ENCODE measurements at places on chromosomes 12 and 14. TPM values are rescaled to one million over a fixed set of nuclear protein-coding genes. Genes with fewer than 3 reads are reported as not detected.
A peak's percentile ranks its signal among the peaks of the same experiment; 100 is the strongest.

DNA sequence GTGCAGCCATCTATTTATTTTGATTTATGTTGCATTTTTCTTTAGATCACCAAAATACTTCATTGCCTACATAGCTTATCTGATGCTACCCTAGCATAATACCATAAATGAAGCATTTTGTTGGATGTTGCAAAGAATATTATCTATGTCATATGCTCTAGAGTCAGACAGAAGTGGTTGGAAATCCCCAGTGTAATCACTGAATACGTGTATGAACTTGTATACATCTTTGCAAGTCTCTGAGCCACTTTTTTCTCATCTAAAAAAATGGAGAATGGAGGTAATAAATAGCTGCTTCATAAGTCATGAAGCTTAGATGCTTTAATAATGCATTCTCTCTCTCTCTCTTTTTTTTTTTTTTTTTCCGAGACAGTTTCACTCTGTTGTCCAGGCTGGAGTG lies 18.5 kb downstream of the EVL start:
- ATAC-seq: no peak

- no peak for ATAC-seq
These were observed 19.7 kb downstream of the GDF11 start for GRCh38 chr12:55762646-55763045.

The MYO1A gene
- 5.1 TPM for total RNA-seq

GRCh38 chr12:113149361-113150150 lies at the start of gene CFAP73:
Gene CFAP73, plus strand, starts transcription at chr12:113149724. Its CDS starts 134 bp downstream, at chr12:113149858.
- no peak for ATAC-seq

The CRY1 gene
- total RNA-seq: 14.6 TPM

DNA sequence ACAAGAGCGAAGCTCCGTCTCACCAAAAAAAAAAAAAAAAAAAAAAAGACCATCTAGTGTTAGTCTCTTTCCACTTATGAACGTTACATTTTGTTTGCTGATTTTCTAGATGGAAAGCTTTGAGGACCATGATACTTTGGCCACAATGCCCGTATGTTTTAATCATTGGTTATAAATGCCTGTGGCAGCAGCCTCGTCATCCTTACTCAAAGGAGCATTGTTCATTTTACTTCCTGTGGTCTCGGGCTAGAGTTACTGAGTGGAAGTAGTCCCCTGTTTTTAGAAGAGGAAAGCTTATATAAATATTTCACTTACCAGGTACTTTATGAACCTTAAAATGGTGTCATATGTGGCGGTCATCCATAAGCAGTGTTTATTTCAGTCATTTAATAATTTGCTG lies 359.9 kb downstream of the AEBP2 start:
- ATAC-seq: peak; percentile 48

The TMEM229B gene
- 0.71 TPM for total RNA-seq

DNA sequence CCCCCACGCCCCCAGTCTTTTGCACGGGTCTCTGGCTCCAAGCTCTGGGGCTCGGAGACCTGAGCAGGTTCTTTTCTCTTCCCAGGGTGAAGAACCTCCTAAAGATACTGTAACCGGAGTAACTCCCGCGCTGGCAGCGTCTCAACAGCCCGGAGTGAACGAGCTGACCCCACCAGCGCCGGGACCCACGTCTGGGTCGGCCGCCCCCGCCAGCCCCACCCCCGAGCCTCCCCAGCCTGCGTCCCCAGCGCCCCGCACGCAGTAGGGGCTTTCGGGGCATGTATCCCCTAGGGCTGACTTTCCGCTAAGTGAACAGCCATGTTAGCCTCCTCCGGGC lies 858 bp downstream of the SLC35F4 start:
- ATAC-seq: no peak

The CMA1 gene
- total RNA-seq: 0.80 TPM

The CCDC85C gene
- 2.8 TPM for total RNA-seq

GRCh38 chr14:104188727-104189400 lies 50.5 kb downstream of the KIF26A start:
- ATAC-seq: no peak

The BIN2 gene
- total RNA-seq: 45.8 TPM

GRCh38 chr12:60630796-60631195 lies 1035.0 kb downstream of the SLC16A7 start:
- no peak for ATAC-seq

The REP15 gene
- 0.24 TPM for total RNA-seq

GRCh38 chr12:111271674-111272418 lies 97.0 kb downstream of the PHETA1 start:
- no peak for ATAC-seq

The GLT1D1 gene
- total RNA-seq: not detected

GRCh38 chr12:22437031-22437806 lies 102.7 kb upstream of the ST8SIA1 start:
- no peak for ATAC-seq

GRCh38 chr12:76308866-76309265 lies 39.3 kb downstream of the BBS10 start:
- ATAC-seq: no peak

GRCh38 chr12:31218203-31219025 lies 107.5 kb downstream of the SINHCAF start:
- no peak for ATAC-seq

- ATAC-seq: no peak
These were observed 23.4 kb upstream of the EID3 start for GRCh38 chr12:104280111-104280510.

DNA sequence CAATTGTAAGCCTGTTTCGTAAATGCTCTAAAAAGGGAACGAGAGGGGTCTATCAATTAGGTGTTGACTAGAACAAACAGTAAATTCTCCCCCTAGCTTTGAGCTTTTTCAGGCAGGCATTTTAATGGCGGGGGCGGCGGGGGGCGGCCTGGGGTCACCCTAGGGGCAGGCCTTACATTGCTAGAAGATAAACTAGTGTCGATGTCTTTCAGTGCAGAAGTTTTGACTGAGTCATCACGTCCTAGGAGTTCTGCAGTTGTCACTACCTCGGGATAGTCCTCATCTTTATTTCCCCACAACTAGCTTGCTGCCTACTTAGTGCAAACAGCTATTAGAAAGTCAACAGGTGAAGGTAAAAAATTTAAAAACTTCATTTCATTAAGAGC lies 1.6 kb downstream of the ATP6V1D start:
- no peak for ATAC-seq

DNA sequence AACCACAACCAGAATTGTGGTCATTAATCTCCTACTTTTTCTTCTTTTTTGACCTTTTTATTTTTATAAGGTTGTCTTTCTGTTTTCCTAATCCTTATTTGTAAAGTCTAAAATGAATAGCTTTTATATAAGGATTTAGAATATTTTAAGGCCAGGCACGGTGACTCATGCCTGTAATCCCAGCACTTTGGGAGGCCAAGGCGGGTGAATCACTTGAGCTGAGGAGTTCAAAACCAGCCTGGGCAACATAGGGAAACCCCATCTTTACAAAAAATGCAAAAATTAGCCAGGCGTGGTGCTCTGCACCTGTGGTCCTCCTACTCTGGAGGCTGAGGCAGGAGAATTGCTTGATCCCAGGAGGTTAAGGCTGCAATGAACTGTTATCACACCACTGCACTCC lies 55.1 kb downstream of the IFT81 start:
- peak; percentile 19 for ATAC-seq

DNA sequence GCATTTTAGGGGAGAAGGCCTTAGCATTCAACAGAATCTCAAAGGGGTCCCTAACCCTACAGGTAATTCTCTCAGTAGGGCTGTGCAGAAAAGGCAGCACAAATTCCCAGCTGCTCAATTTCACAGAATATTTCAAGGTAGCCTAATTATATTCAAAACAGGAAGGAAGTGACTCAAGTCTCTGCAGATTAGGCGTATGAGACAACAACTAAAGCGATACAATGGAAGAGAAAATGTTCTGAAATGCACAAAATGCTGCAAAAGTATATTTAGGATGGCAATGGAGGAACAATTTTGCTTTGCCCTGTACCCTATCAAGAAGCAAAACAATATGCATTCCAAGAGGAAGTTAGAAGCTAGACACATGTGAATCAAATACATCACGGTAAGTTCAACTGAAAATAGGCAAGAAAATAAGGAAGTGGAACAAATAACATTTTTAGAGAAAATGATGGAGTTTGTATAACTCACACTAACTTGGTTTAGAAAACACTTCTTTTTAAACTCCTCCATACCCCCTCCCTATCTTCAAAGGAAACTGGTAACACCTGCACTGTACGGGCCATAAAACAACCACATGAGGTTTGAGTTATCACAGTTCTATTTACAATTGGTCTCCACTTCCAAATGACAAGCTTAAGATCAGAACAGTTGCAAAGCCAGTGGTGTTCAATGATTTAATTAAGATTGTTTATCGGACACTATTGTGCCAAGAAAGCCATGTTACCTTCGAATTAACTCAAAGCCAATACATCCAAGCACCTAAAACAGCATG lies 1.6 kb downstream of the GIT2 start:
- no peak for ATAC-seq

DNA sequence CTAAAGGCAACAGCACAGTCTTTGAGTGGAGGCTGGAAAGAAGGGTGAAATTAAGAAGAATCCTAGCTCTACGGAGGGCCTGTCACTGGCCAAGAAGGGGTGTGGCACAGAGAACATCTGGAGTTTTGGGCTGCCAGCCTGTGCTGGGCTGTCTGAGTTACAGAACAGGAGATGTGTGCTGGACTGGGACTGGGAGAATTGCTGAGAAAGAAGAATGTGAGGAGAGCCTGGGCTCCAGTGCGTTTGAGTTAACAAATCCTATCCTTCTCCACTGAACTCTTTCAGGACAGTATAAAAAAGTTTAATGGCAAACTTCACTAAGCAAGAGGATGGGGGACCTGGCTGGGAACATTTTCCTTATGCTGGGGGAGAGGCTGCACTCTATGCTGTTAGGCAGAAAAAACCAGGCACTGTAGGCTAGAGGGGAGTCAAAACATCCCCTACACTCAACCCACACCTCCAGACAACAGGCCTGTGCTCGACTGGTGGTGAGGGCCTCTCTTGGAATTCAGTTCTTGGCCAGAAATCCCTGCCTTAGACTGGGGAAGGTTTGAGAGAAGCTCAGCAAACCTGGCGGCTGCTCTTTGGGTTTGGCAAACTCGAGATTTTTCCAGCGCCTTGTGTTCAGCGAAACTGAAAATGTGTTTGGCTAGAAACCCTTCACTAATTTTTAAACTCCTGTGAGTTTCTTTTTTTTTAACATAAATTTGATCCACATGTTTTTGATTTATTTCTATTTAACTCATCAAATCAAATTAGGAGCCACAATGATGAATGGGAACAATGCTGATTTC lies 217.3 kb downstream of the MON2 start:
- ATAC-seq: no peak

- ATAC-seq: no peak
These were observed 21.4 kb downstream of the WNT5B start for GRCh38 chr12:1650260-1650977.

GRCh38 chr14:99724196-99724891 lies 40.2 kb downstream of the CYP46A1 start:
- no peak for ATAC-seq

DNA sequence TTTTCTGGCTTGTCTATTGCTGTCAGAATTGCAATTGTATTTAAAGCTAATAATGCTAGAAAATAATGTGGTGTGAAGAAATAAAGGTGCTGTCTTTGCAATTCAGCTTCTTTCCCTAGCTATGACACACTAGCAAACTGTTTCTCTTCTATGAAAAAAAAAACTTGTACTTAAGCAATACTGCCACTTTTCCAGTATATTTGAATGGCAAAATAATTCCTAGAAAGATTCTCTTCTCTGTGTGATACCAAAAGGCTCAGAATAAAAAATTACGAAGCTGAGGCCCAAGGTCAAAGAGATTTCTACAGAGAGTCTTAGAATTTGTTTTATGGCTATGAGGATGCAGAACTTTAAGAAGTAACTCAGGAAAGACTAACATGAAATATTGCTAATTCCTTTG lies 235.5 kb downstream of the ADAMTS20 start:
- no peak for ATAC-seq

GRCh38 chr12:95762123-95762785 lies 28.3 kb downstream of the NTN4 start:
- peak; percentile 75 for ATAC-seq

The LIN7A gene
- not detected for total RNA-seq

DNA sequence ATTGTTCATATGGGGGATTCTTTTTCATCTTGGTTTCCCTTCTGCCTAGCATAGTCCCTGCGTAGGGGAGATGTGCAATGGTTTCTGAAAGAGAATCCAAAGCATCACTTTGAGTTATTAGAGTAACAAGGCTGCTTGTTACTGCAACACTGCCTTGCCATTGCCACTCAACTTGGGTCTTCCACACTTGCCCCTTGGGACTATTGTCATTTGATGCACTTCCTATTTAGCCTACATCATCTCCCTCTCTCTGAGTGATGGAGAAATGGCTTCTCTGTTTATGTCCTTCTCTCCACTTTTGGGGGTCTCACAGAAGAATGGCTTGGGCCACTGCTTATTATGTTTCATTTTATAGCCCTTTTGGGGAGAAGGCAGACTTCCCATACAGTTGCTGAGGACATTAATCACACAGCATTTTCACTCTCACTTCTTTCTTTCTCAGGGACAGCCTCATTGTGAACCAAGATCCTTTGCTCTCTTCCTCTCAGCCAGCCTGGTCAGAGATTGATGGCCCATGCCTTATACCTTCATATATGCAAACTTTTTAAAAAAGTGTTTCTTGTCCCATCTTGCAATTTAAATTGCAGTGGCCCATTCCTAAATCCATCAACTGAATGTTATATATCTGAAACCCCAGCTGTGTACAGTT lies 50.8 kb upstream of the POC1B start:
- ATAC-seq: no peak

The RHOF gene
- total RNA-seq: 123 TPM

GRCh38 chr12:127041985-127042625 lies 1224.9 kb upstream of the TMEM132C start:
- no peak for ATAC-seq

- ATAC-seq: no peak
These were observed 240.3 kb upstream of the TMPO start for GRCh38 chr12:98275131-98275475.
